ENCODE measurements at places on chromosomes 2 and 18.

DNA sequence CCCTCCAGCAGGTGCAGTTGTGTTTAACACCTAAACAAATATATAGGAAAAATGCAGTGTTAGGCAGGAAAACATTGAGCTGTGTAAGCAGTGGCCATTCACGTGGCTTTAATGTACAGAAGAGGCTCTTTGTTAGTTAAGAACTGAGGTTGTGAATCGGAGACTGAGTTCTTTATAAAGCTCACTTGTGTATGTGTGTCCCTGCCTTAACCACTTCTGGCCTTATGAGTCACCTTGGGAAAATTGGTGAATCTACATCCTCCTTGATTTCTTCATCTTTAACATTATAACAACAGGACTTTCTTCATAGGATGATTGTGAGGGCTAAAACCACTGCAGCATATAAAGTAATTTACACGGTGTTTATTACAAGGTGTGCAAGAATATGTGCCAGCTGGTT is 188.4 kb upstream of the TPO start:
- no peak for DNase-seq

DNA sequence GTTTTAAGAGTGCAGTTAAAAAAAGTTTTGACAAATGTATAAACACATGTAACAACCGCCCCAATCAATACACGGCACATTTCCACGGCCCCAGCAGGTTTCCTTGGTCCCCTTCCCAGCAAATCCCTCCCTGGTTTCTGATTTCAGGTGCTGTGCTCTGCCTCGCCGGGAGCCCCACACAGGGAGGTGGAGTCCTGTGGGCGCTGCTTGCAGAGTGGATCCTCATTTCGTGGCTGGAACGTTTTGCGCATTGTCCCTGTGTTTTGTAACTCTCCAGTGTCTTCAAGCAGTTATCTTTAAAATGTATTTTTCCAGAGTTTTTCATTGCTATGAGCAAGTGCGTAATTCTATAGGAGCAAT is 124.8 kb downstream of the GALR1 start:
- DNase-seq, result no peak

- peak; percentile 23 for DNase-seq
These were observed 95.7 kb downstream of the MAIP1 start for GRCh38 chr2:200050921-200051610.

DNA sequence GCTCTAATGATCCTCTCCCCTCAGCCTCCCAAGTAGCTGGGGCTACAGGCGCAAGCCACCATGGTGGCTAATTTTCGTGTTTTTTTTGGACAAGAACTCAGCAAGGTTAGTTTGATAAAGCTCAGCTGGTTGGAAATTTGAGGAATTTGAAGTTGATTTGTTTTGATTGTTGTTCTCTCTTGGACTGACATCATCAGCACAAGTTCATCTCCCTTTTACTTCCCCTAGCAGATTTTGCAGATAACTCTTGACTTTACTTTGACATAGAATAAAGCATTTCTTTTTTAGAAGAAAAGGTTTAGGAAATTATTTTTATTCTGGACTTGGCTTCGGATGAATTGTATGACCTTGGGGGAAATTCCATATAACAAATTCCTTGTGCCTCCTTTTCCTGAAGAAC is 74.9 kb upstream of the DLX2 start:
- DNase-seq, result no peak

DNA sequence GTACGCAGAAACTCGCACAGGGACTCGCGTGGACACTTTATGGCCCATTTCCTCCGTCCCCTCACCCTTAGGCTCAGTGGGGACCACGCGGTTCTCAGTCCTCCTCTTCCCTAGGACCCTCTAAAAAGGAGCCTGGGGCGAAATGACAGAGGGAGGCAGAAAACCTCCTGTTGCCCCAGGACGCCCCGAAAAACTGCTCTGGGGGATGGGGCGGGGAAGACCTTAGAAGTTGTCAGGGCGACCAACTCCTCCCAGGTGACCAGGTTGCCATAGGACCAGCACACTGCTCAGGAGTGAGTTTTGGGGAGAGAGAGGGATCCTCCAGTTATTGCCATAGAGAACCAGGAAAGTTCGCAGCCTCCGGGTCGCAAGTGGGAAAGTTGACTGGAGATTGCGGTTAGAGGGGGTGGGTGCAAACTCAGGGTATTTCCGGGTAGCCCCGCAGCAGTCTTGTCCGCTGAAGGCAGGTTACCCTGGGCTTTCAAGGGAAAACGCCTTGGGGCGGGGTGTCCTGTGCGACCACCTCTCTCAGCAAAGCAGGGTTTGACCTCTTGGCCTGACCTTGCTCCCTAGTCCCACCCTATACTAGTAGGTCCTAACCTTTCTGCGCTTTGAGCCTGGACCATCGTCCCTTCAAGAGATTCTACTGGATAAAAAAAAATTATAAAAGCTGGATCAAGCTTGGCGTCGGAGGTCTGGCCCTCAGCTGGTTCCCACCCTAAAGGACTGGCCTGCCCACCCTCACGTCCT is 7.8 kb upstream of the PAX3 start:
- DNase-seq, result no peak

DNA sequence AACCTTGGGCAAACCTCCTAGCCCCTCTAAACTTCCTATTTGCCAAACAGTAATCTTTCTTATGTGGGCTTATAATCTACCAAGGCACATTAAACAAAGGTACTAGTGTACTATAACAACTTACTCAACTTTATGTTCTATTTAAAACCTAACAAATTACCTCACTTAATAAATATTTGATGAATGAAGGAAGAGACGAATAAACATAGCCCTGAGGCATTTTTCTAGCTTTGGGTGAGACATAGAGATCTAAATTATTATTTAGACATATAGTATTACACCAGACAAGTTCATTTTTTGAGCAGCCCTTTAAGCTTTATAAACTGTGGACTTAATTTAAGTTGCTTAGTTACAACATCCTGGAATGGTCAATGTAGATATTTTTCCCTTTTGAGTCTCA is 104.6 kb downstream of the UNC80 start:
- DNase-seq, result no peak

All from body of pancreas (tissue), 4 donors.